ENCODE measurements at places on chromosomes 4 and X. TPM values are rescaled to one million over a fixed set of nuclear protein-coding genes. Genes with fewer than 3 reads are reported as not detected.

SMAD1 gene
- 39.5 TPM for total RNA-seq

CBR4 gene
- 28.6 TPM for total RNA-seq

NKX3-2 gene
- total RNA-seq: not detected

SRPX2 gene
- 3.2 TPM for total RNA-seq

SCML2 gene
- total RNA-seq: 1.4 TPM

PTTG2 gene
- total RNA-seq: 1.0 TPM

TCEAL4 gene
- total RNA-seq: 96.8 TPM

SMIM31 gene
- not detected for total RNA-seq

SPANXD gene
- total RNA-seq: not detected

NMU gene
- total RNA-seq: 0.79 TPM

PABPC1L2B gene
- not detected for total RNA-seq

ADH1B gene
- 223 TPM for total RNA-seq

CACNA1F gene
- total RNA-seq: 0.25 TPM

FAM241A gene
- total RNA-seq: 2.9 TPM

NUP62CL gene
- 9.2 TPM for total RNA-seq

CPLX1 gene
- total RNA-seq: 10.2 TPM

BTC gene
- 6.0 TPM for total RNA-seq

MAP7D3 gene
- 13.9 TPM for total RNA-seq

PLP1 gene
- total RNA-seq: 2.4 TPM

CT45A1 gene
- not detected for total RNA-seq

RAB41 gene
- total RNA-seq: not detected

SSX2 gene
- not detected for total RNA-seq

PPARGC1A gene
- 80.8 TPM for total RNA-seq

ERVMER34-1 gene
- total RNA-seq: 1.8 TPM

IGFBP7 gene
- 1,703 TPM for total RNA-seq
